ENCODE measurements at places on chromosomes 3 and 15. TPM values are rescaled to one million over a fixed set of nuclear protein-coding genes. Genes with fewer than 3 reads are reported as not detected.

DNA sequence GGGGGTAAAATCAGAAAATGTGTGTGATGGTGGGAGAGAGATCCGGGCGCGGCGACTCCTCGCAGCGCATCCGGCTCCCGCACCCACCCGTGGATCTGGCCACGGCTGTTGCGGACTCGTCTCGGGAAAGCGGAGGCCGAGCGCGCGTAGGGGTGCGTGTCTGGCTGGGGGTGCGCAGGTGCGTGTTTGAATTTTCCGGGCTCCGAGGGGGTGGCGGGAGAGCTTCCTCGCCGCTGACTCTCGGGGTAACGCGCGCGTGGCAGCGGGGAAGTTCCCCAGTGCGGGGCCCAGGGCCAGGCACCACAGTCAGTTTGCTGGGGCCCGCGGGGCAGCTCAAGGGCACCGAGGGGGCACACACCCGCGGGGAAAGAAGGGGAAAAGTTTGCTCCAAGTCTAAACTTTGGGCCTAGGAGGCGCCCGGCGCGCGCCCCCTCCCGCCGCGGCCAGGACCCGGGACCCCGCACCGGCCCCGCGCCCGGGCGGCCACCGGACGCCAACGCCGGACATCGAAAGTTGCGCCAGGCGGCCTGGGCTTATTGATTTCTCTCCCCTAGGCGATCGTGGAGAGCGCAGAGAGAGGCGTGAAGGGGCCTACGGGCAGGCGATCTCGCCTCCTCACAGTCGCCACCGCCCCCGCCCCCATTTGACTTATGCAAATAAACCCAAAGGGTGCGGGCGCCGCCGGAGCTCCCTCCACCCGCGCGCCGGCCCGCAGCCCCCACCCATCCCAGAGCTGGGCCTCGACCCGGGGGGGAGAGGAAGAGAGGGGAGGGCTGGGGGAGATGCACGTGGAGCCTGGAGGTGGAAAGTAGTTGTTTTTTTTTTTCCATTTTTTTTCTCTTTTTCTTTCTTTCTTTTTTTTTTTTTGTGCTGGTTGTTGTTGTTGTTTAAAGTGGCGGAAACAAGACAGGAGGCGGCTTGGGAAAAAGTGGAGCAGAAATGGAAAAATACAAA is 639 bp downstream of the FOXP1 start:
- peak; percentile 73 for DNase-seq

DNA sequence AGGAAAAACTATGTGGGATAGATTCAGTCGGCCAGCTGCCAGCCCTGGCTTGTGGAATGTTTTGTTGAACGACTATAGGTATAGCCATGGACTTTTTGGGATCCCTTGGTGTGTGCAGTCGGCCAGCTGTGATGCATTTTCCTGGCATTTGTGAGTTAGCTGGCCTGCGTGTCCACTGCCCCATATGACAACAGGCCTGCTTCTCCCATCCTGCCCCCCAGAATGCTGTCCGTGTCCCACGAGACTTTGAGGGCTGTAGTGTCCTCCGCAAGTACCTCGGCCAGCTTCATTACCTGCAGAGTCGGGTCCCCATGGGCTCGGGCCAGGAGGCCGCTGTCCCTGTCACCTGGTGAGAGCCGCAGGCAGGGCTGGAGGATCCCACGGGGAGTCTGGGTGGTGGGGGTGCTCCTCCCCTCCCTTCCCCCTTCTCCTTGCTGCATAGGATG is 23.6 kb downstream of the PTPN23 start:
- DNase-seq, result no peak

DNA sequence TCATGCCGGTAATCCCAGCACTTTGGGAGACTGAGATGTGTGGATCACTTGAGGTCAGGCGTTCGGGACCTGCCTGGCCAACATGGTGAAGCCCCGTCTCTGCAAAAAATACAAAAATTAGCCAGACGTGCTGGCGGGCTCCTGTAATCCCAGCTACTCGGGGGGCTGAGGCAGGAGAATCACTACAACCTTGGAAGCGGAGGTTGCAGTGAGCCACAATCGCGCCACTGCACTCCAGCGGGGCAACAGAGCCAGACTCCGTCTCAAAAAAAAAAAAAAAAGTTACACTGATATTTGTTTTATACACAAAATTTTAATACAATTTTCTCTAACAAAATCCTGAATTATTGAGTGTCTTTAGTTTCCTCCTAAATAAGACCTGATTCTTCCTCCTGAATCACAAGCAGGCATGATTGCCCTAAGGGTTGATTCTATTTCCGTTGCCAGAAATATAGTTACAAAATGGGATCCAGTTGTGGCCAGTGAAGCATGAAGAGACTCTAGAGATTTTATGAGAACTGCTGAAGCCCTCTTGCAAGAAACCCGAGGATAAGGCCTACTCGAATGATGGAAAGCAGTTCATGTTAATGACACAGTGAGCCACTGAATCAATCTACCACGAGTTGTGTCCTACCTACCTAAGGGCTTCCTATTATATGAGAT is 9.6 kb upstream of the SMARCC1 start:
- no peak for DNase-seq

- DNase-seq, result peak; percentile 36
These were observed 744 bp upstream of the ALDH1A2 start for GRCh38 chr15:58066042-58066867.

DNA sequence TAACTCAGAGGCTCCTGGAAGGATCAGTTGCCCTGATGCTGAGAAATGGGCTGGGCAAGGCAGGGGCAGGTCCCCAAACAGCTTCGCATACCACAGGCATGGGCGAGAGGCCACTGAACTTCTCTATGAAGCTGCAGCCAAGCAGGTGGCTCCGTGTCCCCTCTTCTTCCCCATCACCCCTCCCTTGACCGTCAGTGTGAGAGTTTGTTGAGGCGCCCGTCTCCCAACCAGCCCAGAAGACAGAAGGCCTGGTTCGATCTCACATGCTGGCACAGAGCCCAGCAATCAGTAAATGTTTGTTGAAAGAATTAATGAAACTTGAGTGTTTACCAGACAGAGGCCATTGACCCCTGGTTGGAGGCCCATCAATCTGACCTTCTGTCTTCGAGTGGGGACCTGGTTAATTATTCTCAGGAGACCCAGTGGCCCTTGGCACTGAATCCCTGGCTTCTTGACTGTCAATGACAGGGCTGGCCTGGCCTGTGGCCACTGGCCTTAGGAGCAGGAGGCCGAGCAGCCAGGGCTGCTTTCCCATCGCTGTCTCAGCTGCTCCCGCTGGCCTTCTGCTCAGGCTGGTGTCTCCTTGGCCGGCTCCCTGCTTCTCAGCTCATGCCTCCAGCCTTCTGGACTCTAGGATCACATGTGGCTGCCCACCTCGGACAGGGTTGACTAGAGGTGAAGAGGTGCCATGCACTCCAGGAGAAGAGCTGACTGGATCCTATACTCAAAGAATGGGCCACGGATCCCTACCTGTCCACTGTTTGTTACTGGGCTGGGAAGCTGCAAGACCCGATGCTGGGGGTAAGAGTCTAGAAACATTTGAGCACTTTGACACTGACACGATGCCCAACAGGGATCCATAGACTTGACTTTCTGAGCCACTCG is 113.4 kb downstream of the ASB7 start:
- DNase-seq, result no peak

- DNase-seq, result no peak
These were observed 296.2 kb downstream of the CHL1 start for GRCh38 chr3:492586-493316.

- no peak for DNase-seq
These were observed 37.2 kb upstream of the CLSTN2 start for GRCh38 chr3:139897759-139898158.

GRCh38 chr15:81282911-81283310 is 41.0 kb downstream of the STARD5 start:
- no peak for DNase-seq

- no peak for DNase-seq
These were observed 215.8 kb upstream of the CNTN6 start for GRCh38 chr3:877001-877400.

DNA sequence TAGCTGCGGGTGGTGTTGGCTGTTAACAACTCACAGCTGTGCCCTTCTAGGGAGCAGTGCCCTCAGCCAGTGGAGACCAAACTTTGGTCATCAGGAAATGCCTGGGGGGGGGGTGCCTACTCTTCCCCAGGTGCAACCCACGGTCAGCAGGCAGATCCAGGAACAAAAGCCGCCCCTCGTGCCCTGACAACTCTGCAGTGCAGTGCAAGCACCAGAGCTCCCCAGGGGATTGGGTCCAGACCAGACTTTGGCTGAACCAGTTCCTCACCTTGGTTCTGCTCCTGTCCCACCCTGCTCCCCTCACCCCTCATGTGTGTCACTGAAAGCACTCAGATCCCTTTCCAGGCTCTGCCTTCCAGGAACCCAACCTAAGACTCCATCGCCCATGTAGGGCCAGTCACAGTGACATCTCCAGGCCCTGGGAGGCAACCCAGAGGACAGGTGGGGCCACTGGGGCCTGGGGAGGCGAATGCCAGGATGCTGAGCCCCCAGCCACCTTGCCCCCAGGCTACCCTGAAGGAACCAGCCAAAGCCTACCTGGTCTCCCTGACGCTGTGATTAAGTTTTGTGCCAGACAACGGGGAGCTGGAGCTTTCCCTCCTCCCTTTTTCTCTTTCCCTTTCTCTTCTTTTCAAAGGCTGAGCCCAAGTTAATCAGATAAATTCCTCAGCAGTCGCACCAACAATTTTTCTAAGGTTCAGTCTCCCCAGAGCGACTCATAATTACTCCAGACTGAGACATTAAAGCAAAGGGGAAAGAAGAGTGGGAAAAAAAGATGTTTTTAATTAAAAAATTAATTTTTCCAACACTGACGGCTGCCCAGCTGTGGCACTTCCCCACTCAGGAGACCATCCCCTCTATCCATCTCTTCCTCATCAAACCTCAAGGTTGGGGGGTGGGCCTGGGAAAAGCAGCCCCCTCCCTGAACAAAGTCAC is 207.5 kb upstream of the LINGO1 start:
- DNase-seq, result no peak

DNA sequence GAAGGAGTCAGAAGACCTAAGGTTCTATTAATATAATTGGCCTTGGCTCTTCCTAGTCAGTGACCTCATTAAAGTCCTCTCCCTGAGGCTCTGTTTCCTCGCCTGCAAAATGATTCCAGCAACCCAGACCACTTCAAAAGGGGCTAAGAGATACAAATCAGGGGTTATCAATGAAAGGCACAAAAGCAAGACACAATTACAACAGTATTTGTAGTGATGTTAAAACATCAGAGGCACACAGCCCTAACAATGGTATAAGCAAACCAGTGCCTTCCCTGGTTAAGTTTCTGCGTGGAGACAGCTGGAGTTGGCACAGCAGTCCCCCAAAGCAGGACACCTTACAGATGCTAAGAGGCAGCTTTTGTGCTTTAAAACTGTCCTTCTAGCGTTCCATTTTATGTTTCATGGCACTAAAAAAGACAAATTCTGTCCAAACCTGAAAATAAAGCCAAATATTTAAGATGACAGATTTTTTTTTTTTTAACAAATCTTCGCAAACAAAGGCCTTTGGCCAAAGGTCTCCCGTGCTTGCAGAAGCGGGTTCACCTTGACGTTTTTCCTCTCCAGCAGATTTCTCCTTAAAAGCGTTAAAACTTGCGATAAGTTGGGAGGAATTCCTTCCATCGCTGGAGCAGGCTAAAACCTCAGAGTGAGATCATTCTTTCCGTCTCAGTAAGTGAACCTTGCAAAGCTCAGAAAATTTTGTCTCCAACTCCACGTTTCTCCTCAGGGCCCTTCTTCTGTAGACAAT is 999 bp downstream of the ZNF280D start:
- DNase-seq, result peak; percentile 38

GABRA5 gene
- total RNA-seq, result not detected

DZIP3 gene
- total RNA-seq, result 12.0 TPM

GRM7 gene
- total RNA-seq, result not detected

HCN4 gene
- not detected for total RNA-seq

COL8A1 gene
- total RNA-seq, result 0.12 TPM

All from natural killer cell (primary cell).